T-helper 2 cell (primary cell): ENCODE measurements at places on chromosomes 7 and 10.

DNA sequence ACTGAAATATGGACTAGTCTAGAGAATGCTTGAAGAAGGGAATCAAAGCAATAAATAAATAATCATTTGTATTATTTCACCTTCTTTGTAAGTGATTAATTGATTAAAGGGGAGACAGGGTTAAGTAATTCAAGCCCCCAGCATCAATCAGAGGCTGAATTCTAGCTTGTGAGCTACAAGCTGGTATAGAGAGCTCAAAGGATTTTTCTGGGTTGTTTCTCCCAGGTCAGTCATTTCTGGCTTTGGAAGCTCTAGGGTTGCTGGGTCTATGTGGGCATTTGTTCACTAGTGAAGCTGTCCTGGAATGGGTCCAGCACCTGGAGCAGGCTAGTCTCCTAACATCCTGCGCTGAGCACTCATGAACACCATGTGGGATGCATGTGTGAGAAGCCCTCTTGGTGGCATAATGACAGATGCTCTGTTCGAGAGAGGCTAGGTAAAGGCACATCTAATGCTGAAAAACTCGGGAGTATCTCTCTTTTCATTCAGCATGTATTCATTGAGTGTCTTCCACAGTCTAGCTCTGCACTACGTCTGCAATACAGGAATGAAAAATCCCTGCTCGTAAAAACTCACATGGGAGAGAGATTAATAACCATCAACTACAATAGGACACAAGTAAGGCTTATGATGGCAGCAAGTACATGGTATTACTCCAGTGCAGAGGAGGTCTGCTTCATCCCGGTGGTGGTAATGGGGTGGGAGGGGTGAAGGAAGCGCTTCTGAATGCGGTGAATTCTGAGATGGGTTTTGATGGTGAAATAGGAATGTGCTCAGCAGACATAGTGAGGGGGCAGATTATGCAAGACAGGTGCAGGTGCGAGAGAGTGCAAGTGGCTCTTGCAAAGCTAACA is 68.0 kb upstream of the NRP1 start:
- no peak for DNase-seq

GRCh38 chr10:130141460-130141859 is 5.3 kb downstream of the GLRX3 start:
- DNase-seq: peak; percentile 68

GRCh38 chr7:2862831-2863361 is 18.8 kb upstream of the GNA12 start:
- no peak for DNase-seq

DNA sequence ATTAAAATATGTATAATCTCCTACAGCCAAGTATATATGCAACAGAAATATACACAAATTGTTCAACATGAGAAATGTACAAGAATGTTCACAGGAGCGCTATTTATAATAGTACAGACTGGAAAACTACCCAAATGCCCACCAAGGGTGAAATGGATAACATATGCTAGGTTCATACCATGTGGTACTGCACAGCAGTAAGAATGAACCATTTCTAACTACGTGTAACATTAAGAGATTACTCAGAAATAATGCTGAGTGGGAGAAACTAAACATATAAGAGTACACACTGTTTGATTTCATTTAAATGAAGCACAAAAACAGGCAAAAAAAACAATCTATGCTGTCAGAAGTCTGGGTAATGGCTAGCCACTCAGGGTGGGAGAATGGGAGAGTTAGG is 45.8 kb downstream of the RNLS start:
- DNase-seq: no peak

GRCh38 chr10:2870654-2871053 is 196.7 kb upstream of the PFKP start:
- no peak for DNase-seq

DNA sequence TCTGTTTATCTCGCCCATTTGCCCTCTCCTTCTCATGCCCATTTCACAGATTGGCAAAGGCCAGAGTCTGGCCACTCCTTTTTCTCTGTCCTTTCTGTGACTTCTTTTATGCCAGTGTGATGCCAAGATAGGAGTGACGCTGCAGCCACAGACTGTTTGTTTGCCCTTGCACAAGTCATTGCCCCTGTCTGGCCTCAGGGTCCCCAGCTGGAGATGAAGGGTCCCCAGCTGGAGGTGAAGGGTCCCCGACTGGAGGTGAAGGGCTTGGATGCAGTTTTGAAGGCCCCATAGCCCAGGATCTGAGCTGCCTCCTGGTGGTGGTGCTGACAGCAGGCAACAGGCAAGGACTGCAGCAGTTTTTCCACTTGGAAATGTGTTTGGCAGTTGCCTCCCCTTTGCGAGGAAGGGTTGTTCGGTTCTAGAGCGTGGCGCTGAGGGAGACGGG is 50.8 kb upstream of the SLC29A3 start:
- no peak for DNase-seq

GRCh38 chr7:43577485-43577951 is 5.4 kb upstream of the STK17A start:
- DNase-seq: no peak

DNA sequence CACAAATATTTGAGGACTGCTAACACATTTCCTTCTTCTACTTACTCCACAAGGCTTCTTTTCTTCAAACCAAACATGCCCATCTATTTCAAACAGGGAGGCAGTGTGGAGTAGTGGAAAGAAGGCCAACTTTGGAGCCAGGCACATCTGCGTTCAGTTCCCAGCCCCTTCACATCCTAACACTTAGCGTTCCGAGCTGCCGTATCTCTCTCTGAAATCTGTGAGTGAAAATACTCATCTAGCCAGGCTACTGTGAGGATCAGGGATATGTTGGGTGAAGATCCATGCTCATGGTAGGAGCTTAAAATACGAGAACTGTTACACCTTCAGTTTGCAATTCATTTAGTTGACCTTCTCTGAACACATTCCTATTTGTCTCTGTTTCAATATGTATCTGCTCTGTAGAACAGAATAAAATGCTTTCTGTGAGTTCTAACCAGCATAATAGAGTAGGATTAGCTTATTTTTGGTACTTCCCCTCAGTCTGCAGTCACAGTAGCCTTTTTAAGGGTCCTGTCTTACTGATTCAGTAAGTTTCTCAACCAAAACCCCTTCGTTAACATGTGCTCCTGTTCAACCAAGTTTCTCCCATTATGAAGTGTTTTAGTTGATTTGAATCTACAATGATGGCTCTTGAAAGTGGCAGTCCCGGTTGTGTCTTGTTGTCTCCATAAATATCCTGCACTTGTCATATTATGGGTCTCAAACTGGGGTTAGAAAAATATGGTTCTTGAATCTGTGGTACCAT is 3.3 kb upstream of the MEST start:
- DNase-seq: no peak

DNA sequence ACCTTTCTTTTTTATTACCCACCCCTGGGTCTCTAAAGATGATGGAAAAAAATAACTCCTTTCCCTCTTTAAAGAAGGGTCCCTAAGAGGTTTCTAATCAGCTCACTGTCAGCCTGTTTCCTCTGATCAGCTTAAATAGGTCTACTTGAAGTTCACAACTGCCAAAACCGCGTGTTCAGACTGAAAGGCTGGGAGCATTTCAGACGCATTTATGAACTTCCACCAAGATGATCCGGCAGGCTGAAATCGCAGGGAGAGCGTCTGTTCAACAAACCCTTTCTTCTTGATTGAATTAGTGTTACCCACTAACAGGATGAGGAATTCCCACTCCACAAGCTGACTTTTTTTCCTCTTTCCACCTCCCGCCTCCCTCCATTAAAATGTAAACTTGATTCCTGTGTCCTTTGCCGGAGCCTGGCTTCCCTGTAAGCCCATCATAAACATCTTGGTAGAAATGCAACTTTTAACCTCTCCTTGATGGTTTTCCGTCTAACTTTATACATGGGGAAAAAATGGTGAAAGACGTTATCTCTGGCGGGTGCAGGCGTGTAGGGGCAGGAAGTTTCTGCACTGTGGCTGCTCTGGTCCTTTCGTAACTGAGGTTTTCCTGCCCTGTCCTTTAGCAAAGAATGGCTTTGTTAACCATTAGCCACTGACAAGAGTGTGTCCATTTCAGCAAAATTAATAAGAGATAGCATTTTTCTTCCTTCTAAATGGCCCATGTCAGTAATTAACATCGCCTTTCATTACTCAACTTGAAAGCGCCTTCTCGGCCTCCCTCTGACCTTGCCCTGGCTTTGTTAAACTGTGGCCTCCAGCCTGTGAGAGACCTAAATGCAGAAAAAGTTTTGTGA is 130.7 kb downstream of the BAMBI start:
- DNase-seq: no peak

- no peak for DNase-seq
Observed at GRCh38 chr10:117621795-117622420, 79.4 kb downstream of the EMX2 start.

DNA sequence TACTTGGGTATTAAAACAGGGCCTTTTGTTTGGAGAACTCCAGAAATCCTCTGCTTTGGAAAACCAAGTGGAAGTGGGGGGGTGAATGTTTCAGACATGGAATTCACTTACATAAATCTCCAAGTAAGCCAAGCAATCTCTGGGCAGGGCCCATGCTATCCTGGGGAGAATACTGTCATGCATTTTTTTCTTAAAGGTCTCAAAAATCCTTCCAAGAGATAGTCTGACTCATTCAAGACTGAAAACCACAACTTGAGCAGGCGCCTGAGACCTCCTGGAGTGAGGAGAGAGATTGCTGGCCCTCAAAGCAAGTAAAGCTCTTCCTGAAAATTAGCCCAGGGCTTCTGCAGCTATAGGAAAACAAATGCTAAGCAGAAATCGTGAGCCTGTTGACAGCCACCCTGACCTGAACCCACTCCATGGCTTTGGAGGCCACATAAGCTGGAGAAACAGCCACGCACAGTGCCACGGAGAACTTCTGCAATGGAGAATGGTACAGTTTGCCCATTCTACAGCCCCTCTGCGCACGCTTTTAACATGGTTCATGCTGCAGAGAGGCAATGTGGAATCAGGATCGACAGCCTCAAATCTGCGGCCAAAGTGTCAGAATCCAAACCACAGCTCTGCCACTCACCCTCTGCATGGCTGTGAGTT is 203.1 kb upstream of the AUTS2 start:
- no peak for DNase-seq

DNA sequence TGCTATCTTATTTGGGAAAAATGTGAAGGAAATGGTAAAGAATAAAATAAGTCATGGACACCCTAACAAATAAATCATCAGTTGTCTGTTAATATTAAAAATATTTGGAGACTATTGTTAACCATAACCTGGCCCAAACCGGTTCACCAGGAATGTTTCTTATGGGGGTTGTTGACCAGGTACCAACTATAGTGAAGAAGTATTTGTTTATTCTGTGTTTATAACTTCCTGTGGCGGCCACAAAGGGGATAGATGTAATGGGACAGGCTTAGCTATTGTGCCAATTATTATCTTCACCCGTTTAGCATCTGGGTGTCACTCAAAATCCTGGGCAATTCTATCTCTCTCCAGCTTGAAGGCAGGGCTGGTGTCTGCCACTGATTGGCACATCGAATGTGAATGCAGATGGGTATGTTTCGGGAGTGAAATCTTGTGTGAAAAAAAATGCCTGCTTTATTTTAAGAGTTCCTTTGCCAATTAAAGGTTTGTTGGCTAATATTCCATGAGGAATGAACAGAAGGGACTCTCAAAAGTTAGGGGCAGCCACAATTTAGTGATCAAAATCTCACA is 500.9 kb downstream of the ARL4A start:
- DNase-seq: no peak

DNA sequence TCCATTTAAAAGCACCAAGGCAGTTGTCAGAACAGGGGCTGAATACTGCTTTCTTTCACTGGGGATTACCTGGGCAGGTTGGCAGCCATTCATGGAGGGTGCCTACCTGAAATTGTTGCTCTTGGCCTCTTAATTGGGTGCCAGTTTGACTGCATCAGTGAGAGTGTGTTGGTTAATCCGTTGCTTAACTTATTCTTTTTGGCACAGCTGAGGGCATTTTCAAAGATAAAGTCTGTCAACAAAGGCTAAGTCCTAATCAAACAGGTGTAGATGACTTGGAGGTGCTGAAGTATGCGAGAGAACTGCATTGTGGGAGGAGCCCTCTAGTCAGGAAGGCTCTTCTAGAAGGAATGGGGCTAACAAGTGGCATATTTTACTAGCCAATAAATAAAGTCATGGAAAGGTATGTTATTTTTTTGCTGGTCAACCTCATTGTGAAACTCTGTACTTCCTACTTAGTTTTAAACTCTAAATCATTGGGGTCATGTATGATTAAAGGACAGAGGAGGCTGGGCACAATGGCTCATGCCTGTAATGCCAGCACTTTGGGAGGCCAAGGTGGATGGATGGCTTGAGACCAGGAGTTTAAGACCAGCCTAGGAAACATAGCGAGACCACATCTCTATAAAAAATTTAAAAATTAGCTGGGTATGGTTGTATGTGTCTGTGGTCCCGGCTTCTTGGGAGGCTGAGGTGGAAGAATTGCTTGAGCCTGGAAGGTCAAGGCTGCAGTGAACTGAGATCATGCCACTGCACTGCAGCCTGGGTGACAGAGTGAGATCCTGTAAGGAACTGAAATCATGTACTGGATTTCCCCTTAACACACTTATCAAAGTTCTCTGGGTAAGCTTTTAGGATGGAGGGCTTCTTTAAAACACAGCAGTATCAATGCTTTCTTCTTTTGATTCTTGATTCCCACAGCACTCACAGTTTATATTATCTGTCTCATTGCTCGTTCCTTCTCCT is 134.1 kb downstream of the LRMDA start:
- DNase-seq: no peak

- DNase-seq: no peak
Observed at GRCh38 chr7:139743267-139743966, 34.4 kb downstream of the HIPK2 start.

DNA sequence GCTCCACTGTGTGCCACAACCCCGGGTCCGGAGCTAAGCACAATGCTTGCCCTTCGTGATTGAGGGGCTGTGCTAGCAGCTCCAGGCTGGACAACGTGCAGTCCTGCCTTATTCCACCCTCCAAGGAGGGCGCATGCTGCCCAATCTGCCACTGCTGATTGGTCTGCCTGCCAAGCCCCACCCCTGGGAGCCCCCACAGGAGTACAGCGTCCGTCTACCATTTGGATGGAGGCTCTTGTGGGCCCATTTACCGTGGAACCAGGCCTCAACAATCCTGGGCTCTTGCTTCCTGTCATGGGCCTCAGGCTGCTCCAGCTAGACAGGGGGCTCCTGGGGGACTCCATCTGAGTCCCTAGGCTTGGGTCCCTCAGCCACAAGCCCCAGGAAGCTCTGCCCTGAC is 173.3 kb downstream of the SLIT1 start:
- no peak for DNase-seq

- DNase-seq: no peak
Observed at GRCh38 chr7:103063895-103064294, 10.7 kb downstream of the FBXL13 start.

DNA sequence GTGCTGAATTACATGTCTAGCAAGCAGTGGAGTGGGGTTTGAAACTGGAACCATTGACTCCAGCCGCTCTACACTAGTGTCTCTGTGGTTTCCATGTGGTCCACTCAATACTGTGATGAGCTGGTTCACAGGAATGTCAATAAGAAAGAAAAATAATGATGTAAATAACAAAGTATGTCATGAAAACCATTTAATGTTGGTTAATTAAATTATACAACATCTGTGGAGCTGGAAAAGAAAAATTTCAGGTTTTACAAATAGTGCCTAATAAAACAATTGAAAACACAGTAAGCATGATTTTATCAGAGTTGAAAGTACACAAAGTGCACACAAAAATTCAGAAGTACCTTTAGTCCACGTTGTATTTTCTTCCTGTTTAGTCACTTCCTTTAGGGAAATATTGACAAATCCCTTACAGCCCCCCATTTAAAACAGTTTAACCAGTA is 28.7 kb upstream of the NAMPT start:
- no peak for DNase-seq
